ENCODE measurements at places on chromosomes 12 and 14.

- DNase-seq = no peak
These were observed 26.6 kb upstream of the NFYB start for GRCh38 chr12:104164634-104165033.

DNA sequence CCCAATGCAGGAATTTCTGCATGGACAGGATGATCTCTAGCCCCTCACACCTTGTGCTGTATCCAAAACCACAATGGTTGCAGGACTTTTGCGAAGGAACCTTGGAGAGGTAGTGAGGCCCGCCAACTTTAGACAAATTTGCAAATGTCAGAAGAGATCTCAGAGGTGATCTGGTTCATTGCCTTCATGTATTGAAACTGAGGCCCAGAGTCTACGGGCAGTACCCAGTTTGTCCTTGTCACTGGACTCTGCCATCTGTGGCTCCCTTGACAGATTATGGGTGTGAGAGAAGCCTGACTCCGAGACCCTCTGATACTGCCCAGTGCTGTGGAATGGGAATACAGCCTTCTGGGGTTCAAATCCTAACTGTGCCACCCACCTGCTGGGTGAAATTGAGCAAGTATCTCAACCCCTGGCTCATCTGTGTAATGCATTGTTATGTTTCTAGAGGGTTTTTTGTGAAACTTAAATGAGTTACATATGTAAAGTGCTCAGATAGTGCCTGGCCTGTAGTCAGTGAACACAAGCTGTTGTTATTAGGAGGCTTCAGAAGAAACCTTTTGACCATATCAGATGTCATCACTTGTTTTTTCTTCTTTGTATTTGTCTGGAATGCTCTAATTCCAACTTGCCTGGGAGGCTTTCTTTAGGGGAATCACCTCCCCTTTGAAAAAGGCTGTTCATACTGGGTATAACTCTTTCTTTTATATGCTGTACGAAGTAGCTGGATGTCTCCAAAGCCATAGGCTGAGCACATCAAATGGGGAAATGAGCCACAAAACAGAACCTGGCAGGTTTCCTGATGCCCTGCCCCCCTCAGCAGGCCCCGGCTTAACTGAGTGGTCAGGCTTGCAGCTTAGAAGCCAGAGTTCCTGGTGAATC, 71.4 kb upstream of the SRSF5 start:
- DNase-seq = no peak

DNA sequence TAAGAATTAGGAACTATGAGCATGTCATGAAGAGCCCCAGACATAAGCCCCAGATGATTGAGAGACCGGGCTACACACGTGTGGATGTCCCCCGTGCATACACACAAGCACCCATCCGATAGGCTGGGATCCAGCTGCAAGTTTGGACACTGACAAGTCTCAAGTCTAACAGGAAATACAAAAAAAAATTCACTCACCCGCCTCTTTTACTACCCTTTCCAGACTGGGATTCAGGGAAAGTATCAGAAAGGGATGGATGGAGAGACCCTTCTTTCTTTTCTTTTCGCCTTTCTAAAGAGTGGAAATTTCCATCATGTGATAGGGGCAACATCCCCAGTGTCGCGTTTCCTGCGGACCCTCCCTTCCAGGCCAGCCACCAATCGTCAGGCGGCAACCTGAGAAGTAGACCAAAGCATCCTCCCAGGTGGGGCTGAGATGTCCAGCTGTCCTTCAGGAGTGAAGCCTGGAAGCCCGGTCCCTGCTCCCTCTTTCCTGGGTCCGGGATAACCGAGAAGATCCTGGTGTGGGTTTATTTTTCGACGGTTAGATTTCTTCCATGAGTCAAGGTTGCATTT, 6.4 kb upstream of the SLC38A4 start:
- no peak for DNase-seq

GRCh38 chr14:74974364-74975058, 19.1 kb upstream of the PGF start:
- DNase-seq = no peak

DNA sequence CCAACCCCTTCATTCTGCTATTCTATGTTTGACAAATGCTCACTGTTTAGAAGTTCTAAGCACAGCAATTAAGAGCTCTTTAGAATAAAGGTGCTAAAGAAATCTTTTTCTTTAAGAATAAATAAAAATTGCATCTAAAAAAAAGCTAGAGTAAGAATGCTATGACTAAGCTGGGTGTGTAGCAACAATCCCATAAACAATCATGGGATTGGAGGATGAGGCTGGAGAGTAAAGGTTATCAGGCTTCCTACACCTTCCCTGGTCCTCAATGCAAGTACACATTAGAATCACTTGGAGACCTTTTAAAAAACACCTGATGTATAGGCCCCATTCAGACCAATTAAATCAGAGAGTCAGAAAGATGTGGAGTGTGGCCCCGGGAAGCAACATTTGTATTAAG, 88.3 kb downstream of the CIT start:
- DNase-seq = no peak

DNA sequence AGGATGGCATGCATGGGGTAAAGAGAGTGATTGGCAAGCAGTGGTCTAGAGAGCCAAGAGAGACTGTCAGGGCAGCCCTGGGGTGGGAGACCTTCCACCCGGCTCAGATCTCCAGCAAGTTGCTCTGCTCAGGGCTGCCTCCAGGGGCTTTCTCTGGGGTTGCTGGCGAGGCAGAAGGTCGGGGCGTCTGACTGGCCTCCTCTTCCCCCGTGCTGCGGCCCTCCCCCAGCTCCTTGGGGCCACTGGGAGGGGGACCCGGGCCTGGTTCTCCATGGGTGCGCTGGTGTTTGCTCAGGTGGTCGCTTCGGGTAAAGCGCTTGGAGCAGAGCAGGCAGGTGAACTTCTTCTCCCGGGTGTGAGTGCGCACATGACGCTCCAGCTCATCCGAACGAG, 6.6 kb upstream of the AAAS start:
- DNase-seq = no peak

GRCh38 chr14:94483071-94483451, 7.1 kb upstream of the SERPINA9 start:
- DNase-seq = no peak

GRCh38 chr14:63863004-63863403, 10.2 kb downstream of the SYNE2 start:
- DNase-seq = no peak

- DNase-seq = no peak
These were observed 113.8 kb downstream of the PIK3C2G start for GRCh38 chr12:18375131-18375530.

All from stimulated activated CD8-positive, alpha-beta memory T cell treated with anti-CD3 and anti-CD28 coated beads, Interleukin-12 subunit alpha, Interleukin-12 subunit beta, amount 100 ng/mL, for 1 hour (primary cell).